ENCODE measurements at places on chromosomes 1 and 21.

DNA sequence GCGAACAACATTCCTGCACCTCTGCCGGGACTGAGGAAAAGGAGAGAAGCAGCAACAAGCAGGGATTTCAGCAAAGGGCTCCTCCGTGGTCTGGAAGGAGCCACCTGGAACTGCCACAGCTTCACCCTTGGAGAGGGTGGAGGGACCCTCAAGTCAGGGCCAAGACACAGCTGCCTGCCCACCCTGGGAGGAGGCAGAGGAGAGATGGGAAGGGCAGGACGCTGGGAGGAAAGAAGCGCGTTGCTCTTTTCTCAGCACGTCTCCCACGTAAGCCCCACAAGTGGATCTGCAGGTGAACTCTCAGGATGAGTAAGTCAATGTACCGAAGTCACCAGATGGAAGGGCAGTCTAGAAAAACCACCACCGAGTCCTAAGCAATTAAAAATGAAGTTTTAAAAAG is 39.6 kb downstream of the SLC19A1 start:
- no peak for DNase-seq

DNA sequence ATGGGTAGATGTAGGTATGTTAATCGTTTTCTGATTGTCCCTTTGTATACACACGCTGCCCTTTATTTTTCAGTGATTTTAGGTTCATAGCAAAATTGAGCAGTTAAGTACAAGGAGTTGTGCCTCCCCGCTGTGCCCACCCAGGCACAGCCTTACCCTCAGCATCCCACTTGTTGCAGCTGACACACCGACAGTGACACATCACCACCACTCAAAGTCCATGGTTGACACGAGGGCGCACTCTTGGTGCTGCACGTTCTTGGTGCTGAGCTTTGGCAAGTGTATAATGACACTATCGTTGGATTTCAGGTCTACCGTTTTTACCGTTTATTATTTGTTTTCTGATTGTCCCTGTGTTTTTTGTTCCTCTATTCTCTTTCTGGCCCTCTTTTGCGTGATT is 15.6 kb downstream of the C1orf159 start:
- no peak for DNase-seq

DNA sequence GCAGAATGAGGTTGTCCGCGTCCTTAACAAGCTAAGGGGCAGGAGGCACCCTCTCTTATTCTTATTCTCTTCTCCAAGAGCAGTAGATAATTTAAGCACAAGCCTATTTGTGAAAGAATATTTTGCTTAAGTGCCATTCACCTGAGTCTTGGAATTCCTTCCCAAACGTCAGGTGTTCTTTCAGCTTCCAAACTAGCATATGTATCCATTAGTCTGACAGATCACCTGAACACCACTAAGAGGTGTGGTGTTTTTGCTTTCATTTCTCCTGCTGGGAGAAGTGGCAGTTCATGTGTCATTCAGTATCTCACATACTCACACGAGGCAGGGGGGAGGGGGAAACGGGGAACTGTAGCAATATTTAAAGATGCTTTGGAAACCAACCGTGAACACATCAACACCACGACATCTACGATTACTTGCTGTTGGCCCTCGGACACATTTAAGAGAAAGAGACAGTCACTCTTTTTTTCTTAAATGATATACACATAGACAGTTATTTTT is 45.5 kb upstream of the RBM15 start:
- no peak for DNase-seq

- no peak for DNase-seq
Measured at GRCh38 chr1:46464013-46464548, 25.6 kb upstream of the DMBX1 start.

GRCh38 chr1:43879996-43880395 is 53.6 kb upstream of the ARTN start:
- DNase-seq: no peak

DNA sequence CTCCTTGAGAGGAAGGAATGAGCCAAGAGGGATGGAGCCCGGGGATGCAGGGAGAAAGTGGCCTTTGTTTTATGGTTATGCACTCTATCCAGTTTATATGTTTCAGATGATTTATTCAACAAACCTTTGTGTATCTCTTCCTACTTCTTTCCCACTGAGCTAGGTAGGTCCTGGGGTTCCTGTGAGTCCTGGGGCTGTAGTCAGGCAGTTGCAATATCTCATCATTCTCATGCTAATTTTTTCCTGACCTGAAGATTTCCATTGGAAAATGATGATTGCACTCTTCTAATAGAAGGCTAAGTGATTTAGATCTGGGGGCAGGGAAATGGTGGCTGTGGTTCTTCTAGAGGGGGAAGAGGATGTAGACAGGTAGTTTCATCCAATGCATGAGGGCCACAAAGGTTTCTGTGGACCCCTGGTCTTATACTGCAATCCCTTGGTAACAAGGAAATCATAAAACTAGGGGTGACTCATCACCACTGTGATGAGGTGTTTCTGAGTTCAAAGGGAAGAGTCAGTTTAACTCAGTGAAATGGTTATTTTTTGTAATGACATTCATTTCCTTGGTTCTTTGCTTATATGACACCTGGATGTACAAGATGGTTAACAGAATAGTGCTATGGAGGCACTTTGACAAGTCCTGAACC is 20.2 kb downstream of the B3GALT5 start:
- DNase-seq: peak; percentile 41

Data from RKO (cell line).